ENCODE measurements at places on chromosomes 11 and 22.

GRCh38 chr22:45878901-45879551 lies 97.9 kb downstream of the WNT7B start:
- no peak for DNase-seq

DNA sequence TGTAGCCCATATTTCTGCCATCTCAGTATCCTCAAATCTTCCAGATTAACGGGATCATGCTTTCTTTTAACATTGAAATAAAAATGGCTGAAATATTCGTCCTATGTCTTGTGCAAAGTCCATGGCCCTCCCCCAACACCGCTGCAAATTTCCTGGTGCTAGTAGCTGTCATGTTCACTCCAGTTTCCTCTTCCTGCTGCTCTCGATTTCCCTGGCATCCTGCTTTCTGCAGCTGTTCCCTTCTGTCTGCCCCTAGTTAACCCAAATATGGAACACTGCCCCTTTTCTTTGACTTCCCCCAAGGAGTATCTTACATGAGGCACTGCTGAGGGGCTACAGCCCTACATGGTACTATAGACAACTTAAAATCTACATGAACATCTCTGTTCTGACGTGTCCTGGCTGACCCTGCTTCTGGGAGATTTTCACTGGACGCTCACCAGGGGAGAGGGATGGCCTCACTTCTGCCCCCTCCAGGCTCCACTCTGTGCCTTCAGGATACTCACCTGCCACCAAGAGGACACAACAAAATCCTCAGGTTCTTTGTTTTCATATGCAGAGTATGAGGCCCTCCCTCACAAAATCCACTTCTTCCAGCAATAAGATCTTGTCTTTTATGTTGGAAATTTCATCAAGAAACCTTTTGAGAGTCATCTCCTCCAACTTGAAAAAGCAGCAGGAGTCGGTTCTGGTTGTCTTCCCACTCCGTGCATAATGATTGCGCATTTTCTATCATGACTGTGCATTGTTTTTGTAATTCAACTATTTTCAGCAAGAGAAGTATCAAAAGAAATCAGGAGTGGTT lies 29.5 kb upstream of the SCUBE2 start:
- DNase-seq, result no peak

DNA sequence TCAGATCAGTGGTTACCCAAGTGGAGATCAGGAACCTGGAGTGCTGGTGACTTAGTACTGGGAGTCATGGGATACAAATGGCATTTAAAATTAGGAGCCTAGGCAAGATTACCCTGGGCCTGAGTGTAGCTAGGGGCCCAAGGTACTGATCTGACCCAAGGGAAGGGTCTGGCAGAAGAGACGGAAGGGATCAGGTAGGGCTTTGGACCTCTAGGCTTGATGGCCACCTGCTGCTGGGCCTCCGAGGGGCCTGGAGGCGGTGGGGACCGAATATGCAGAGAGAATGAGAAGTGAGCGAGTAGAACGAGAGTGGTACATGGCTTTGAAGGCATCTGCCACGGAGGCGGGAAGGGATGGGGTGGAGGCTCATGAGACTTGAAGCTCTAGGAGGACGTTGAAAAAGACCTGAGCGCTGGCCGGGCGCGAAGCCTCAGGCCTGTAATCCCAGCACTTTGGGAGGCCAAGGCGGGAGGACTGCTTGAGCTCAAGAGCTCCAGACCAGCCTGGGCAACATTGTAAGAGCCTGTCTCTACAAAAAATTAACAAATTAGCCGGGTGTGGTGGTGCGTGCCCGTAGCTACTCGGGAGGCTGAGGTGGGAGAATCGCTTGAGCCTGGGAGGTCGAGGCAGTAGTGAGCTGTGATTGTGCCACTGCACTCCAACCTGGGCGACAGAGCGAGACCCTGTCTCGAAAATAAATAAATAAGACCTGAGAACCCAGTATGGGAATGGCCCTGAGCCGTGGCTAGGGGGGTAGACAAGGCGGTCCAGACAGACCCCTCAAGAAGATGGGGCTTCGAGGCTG lies 563 bp upstream of the PPIL2 start:
- no peak for DNase-seq

- no peak for DNase-seq
These were observed 29.0 kb downstream of the TRMU start for GRCh38 chr22:46364341-46365165.

DNA sequence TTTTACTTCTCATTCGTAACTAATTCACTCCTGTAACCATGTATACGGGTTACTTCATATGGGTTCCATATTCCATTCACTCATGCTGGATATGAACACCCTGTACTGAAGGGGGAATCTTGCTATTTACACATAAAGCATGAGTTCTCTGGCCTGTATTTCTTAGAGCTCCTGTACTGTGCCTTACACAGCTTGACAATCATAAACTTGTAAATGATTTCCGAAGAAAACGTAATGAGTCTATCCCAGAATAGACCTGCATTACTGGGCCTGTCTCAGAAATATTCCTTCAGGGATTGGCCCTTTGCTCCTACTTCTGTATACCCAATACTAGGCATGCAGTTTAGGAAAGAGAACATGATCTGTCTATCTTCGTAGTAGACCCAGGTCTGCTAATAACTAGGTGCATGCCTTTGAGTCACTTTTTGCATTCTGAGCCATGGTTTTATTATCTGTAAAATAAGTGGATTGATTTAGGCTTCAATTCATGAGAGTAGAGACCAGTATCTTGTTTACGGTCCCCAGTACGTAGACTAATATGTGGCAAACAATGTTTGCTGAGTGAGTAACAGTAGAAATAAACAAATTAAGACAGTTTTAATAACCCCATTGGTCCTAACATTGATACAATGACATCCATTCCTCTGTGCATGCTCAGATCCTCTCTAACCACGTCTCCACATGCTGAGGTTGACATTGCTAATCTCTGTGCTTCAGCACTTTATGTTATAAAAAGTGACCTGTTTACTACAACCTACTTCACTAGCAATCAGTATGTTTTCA lies 1.2 kb downstream of the CCDC34 start:
- no peak for DNase-seq

- no peak for DNase-seq
These were observed 8.6 kb upstream of the PPM1F start for GRCh38 chr22:21961127-21961867.

DNA sequence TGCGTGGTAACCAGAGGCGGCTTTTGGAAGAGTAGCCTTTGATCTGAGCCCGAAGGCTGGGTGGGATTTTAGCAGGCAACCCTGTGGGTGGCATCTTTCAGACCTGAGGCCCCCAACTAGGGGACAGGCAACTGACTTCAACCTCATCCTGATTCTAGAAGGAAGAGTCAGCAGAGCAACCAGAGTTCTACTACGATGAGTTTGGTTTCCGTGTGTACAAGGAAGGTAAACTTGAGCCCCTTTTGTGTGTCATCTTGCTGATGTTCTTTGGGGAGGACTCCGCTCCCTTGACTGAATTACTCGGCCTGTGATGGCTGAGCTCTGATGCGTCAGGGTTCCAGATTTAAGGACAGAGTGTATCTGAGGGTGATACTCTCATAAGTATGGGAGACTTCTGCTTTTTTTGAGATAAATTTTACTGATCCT lies 31.6 kb downstream of the SGSM3 start:
- no peak for DNase-seq

Data from CD4-positive, alpha-beta T cell treated with Interleukin-21 for 1 hour (primary cell).